ENCODE measurements at places on chromosomes 13 and 19.

DNA sequence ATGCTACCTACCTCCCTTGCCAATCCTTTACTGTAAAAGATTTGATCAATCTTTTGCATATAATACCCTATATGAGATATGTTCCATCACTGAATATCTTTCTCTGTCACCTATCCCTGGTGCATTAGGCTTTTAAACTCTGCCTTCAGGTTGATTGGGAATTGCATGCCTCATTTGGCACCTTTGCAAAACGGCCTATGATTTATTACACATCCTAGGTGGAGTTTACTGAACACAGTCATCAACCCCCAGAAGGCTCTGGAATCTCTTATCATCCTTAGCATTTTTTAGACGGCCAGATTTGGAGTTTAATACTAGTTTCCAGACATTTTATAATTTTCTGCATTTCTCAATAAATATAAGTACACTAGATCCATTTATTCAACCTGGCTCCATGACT lies 448.4 kb upstream of the SLC10A2 start:
- DNase-seq = no peak

DNA sequence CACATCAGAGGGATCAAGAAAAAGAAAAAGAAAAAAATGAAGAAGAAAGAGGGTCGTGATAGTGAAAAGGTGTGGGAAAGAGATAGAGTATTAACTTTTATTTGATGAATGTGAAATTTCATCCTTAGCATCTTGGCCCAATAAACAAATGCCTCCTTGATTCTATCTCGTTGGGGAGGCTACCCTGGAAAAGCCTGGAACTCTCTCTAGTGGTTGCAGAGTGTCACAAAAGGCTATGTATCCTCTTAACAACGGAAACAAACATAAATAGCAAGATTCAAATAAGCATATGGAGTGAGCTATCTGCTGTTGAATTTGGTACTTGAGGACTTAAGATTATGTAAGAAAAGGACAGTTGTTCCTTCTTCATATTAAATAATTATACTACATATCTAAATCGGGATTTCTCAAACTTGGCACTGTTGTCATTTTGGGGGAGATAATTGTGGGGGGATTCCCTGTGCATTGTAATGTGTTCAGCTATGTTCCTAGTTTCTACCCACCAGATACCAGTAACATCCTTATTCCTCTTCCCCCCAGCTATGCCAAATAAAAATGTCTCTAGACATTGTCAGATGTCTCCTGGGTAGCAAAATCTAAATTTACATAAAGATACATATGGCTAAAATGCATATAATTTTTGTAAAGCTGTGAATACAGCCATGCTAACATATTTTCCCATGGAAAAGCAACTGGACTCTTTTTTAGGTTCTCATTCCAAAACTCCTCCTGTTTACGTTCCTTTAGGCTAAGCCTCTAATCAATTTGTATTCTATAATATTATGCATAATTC lies 557.2 kb downstream of the DCT start:
- DNase-seq = no peak

DNA sequence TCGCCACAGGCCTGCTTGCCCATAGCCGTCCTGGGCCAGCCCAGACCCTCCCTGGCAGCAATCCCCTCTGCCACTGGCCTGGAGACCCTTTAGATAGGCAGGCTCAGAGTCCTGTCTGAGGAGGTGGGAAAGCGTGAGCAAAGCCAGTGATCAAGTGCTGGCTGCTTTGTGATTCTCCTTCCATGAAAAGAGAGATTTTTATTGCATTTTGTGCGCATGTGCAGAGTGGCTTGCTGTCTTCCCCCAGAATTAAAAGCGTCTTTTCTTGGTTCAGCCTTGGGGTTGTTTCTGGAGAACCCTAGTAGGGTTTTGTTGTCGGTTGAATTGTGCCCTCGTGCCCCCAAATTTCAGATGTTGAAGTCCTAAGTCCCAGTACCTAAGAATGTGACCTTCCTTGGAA lies 44.9 kb upstream of the DCT start:
- DNase-seq = no peak

DNA sequence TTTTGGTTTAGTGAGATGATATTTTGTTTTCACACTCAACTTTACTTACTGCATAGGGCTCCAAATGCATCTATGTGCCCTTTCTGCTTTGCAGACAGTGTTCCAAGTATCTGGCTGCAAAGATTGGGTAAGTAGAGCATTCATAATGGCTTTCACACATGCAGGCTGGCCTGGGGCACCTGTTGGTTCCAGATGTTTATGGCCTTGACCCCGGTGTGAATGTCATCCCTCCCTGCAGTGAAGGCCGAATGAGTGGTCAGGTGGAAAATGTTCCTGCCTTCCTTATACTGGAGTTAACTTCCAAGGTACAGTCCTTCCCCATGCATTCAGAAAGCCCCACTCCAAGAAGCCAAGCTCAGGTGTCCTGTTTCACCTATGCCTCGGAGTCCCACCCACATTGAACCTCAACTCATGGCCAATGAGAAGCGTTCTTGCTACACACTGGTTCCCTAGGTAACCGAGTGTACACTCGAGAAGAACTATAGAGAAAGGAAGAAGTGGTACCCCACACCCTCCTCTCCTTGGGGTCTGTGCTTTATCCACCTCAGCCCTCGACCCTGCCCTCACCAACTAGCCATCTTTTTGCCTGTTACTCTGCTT lies 23.0 kb upstream of the ZNF536 start:
- DNase-seq = no peak

GRCh38 chr19:661427-662196 lies 1.4 kb downstream of the RNF126 start:
- DNase-seq = no peak

GRCh38 chr19:17394891-17395415 lies 957 bp upstream of the CCDC194 start:
- DNase-seq = no peak

All from SJSA1 (cell line).